ENCODE measurements at places on chromosomes 12 and 14. TPM values are rescaled to one million over a fixed set of nuclear protein-coding genes. Genes with fewer than 3 reads are reported as not detected.
A peak's percentile ranks its signal among the peaks of the same experiment; 100 is the strongest.

The GOLGA5 gene
- total RNA-seq, result 21.8 TPM

The CEBPE gene
- total RNA-seq, result not detected

The ZFHX2 gene
- total RNA-seq, result 4.2 TPM

The DIO2 gene
- total RNA-seq, result 0.11 TPM

The KRT2 gene
- not detected for total RNA-seq

DNA sequence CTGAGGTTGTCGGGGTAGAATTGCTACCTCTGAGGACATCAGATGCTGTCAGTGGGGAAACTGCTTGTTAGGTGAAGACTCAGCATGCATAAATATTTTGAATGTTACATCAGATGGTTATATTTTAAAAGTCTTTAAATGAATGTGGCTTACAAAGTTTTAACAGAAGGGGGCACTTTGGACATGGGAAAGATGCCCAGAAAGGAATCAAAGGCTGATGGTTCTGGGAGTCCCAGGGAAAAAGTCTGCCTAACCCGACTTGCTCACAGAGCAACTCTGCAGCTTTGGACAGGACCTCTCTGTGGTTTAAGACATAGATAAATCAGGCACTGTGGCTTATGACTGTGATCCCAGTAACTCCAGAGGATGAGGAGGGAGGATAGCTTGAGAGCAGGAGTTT is 474.9 kb downstream of the ATP23 start:
- H3K27me3 ChIP-seq, result no peaks in the 10 kb centered on the region
- H3K27ac ChIP-seq, result no peak overlapping the region
- no peaks in the 10 kb centered on the region for H3K36me3 ChIP-seq
- H3K4me1 ChIP-seq, result no peaks in the 10 kb centered on the region
- DNase-seq, result peak; percentile 85
- no peak overlapping the region for H3K4me3 ChIP-seq

GRCh38 chr12:44157359-44157758 is 321.5 kb downstream of the TMEM117 start:
- DNase-seq, result no peak
- H3K27ac ChIP-seq, result no peak overlapping the region
- H3K36me3 ChIP-seq, result no peaks in the 10 kb centered on the region
- H3K4me1 ChIP-seq, result peaks cover 42% of the 10 kb centered on the region

GRCh38 chr12:10214136-10214894 is 1.6 kb downstream of the GABARAPL1 start:
- no peaks in the 10 kb centered on the region for H3K4me1 ChIP-seq
- no peaks in the 10 kb centered on the region for H3K27me3 ChIP-seq
- peaks cover 3% of the 10 kb centered on the region for H3K36me3 ChIP-seq
- DNase-seq, result peak; percentile 12
- peak overlapping the region; percentile 78 for H3K4me3 ChIP-seq

GRCh38 chr12:13061377-13061776 is 17.2 kb downstream of the FAM234B start:
- H3K4me3 ChIP-seq, result no peak overlapping the region
- no peaks in the 10 kb centered on the region for H3K4me1 ChIP-seq
- DNase-seq, result no peak
- H3K27me3 ChIP-seq, result no peaks in the 10 kb centered on the region
- no peak overlapping the region for H3K27ac ChIP-seq
- no peaks in the 10 kb centered on the region for H3K36me3 ChIP-seq

GRCh38 chr12:87082756-87083155 is 826.6 kb upstream of the MGAT4C start:
- no peaks in the 10 kb centered on the region for H3K36me3 ChIP-seq
- no peak overlapping the region for H3K27ac ChIP-seq
- H3K4me1 ChIP-seq, result no peaks in the 10 kb centered on the region
- DNase-seq, result no peak

DNA sequence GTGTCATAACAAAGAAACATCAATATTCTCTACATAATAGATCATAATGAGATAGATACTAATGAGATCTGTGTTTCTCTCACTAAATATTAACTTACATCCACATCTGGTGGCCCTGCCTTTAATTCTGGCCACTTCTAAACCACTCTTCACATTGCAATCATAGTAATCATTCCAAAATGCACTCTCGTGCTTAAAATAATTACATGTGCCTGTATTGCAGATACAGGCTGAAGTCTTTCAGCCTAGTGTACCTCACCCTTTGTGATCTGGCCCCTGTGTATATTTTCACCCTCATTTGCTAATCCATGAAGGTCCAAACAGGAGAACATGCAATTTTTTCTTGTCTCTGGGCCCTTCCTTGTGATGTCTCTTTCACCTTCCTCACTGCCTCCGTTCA is 108.0 kb downstream of the LIN7A start:
- H3K27me3 ChIP-seq, result no peaks in the 10 kb centered on the region
- H3K27ac ChIP-seq, result no peak overlapping the region
- DNase-seq, result no peak
- no peaks in the 10 kb centered on the region for H3K4me1 ChIP-seq
- H3K36me3 ChIP-seq, result no peaks in the 10 kb centered on the region

- DNase-seq, result no peak
- H3K27me3 ChIP-seq, result no peaks in the 10 kb centered on the region
- no peaks in the 10 kb centered on the region for H3K36me3 ChIP-seq
- no peak overlapping the region for H3K4me3 ChIP-seq
Measured at GRCh38 chr12:111227476-111228420, 141.1 kb downstream of the PHETA1 start.

DNA sequence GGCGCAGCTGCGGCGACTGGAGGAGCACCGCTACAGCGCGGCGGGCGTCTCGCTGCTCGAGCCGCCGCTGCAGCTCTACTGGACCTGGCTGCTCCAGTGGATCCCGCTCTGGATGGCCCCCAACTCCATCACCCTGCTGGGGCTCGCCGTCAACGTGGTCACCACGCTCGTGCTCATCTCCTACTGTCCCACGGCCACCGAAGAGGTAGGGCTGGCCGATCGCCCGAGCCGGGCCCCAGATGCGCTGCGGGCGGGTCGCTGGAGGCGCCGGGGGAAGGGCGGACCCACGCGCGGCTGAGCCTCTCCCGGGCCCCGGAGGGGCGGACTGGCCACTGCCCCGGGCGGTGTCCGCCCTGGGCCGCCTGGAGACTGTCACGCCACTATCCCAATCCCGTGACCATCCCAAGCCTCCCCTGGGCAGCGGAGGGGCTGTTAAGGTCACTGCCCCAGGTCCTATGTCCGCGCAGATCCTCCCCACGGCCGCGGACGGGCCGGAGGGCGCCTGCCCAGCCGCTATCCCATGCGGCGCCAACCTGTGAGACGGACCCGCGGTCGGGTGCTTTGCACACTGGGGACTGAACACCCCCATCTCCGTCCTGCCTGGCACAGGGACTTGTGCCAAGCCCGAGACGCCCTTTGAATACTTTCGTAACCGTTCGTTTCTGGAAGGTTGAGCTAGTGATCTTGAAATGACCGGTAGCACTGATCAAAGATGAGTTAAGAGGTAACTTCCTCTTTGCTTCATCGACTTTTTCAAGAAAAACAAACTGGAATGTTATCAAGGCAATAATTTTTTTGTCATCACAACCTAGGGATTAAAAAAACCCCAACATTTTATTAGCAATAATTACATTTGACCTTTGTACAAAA is 725 bp downstream of the CHPT1 start:
- peak overlapping the region; percentile 98 for H3K4me3 ChIP-seq
- peaks cover 3% of the 10 kb centered on the region for H3K4me1 ChIP-seq
- no peaks in the 10 kb centered on the region for H3K36me3 ChIP-seq
- DNase-seq, result peak; percentile 34
- H3K27ac ChIP-seq, result peak overlapping the region; percentile 85

- no peaks in the 10 kb centered on the region for H3K4me1 ChIP-seq
- H3K27ac ChIP-seq, result no peak overlapping the region
- no peak for DNase-seq
- no peaks in the 10 kb centered on the region for H3K27me3 ChIP-seq
- peaks cover 4% of the 10 kb centered on the region for H3K36me3 ChIP-seq
Measured at GRCh38 chr12:123267335-123267920, 4.2 kb downstream of the CDK2AP1 start.

DNA sequence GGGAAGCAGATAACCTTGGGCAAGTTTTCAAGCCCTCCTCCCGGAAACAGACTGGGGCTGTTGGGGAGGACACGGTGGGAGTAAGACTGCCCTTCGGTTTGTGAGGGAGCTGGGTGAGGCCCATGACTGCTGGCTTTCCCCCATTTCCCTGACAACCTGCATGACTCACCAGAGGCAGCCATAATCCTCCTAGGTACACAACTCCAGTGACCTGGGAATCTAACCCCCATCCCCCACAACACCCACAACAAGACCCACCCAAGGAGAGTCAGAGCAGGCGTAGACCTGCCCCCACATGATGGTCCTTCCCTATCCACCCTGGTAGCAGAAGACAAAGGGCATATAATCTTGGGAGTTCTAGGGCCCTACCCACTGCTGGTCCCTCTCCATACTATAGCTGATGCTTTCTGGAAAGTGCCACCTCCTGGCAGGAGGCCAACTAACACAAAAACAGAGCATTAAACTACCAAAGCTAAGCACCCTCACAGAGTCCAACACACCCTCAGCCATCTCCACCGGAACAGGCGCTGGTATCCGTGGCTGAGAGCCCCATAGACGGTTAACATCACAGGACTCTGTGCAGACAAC is 14.8 kb downstream of the DDX24 start:
- H3K27me3 ChIP-seq, result no peaks in the 10 kb centered on the region
- peaks cover 12% of the 10 kb centered on the region for H3K36me3 ChIP-seq
- DNase-seq, result no peak

DNA sequence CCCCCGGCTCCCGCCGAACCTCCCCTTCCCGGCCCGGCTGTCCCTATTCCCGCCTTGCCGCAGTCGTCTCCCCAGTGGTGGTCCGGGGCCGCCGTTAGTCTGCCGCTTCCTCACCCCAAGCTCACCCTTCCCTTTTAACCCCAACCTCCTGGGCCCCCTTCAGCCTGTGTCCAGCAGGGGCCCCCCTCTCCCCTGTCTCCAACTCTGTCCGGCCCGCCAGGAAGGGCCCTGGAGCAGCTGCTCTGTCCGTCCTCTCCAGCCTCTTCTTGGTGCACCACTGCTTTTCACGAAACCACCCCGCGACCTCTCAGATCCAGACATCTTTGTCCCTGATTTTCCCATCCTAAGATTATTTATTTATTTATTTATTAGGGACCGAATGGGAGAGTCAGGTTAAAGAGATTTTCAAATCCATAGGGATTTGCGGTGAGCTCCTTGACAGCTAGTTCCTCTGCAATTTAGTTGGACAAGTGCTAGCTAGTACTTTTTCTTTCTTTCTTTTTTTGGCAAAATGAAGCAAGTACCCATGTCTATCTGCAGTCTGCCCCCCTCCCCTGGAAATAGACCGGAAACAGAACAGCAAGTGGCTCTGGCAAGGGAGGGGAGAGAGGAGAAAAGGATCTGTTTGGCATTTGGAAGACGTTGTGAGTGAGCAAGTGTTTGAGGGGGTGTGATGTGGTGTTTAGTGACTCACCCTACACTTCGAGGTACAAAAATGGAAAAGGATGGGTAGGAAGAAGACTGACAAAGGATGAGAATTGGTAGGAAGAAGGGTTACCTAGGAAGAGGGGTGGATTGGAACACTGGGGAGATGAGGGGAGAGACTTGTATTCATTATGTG is 632 bp downstream of the UBR7 start:
- H3K27ac ChIP-seq, result peak overlapping the region; percentile 77
- peaks cover 10% of the 10 kb centered on the region for H3K4me1 ChIP-seq
- H3K27me3 ChIP-seq, result no peaks in the 10 kb centered on the region
- peaks cover 6% of the 10 kb centered on the region for H3K36me3 ChIP-seq

All from cardiac muscle cell (in vitro differentiated cells and primary cell).